ENCODE measurements at places on chromosomes 6 and 20.

- peak; percentile 85 for DNase-seq
Measured at GRCh38 chr6:79421707-79422484, 115.3 kb downstream of the LCA5 start.

DNA sequence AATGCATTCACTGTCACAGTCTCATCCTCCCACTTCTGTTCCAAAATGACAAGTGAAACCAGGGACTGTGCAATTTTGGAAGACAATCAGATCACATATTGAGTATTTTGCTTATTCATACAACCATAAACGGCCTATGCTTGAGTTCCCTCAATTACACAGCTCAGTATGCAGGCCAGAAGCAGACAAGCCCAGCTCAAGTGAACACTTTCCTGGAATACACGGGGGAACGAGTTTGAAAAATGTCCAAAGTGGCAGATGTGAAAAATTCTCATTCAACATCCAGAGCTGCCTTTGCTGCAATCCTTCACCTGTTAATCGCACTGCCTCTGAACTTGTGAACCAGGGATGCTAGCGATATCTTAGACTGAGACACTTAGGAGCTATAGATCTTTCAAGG lies 190.2 kb downstream of the COL9A1 start:
- DNase-seq, result no peak

- DNase-seq, result peak; percentile 91
Measured at GRCh38 chr6:27133281-27134227, 113.9 kb upstream of the PRSS16 start.

DNA sequence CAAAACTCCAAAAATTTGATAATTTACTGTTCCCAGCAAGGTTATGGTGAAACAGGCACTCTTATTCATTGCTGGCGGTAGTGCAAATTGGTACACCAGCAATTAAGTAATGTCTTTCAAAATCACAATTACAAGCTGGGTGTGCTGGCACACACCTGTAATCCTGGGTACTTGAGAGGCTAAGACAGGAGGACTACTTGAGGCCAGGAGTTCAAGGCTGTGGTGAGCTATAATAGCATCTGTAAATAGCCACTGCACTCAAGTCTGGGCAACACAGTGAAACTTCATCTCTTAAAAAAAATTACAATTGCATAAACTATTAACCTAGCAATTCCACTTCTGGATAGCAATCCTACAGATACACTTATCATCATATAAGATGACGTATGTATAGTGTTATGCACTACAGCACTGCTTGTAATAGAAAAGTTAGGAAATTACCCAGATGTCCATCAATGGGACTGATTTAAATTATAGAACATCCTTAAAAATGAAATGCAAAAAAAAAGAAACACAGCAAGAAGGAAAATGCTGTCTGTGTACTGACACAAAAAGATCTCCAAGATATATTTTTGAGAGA lies 31.4 kb downstream of the NCOA6 start:
- DNase-seq, result no peak

DNA sequence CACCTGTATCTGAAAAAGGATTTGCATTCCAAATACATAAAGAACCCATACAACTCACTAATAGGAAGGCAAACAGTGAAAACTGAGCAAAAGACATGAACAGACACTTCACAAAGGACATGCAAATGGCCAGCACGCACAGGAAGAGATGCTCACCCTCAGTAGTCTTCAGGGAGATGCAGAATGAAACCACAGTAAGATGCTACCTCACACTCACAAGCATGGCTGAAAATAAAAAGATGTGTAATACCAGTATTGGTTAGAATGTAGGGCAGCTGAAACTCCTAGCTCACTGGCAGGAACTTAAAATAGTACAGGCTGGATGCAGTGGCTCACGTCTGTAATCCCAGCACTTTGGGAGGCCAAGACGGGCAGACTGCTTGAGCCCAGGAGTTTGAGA lies 64.6 kb downstream of the SNX5 start:
- no peak for DNase-seq

- no peak for DNase-seq
Measured at GRCh38 chr6:28776269-28777146, 147.3 kb downstream of the TRIM27 start.

DNA sequence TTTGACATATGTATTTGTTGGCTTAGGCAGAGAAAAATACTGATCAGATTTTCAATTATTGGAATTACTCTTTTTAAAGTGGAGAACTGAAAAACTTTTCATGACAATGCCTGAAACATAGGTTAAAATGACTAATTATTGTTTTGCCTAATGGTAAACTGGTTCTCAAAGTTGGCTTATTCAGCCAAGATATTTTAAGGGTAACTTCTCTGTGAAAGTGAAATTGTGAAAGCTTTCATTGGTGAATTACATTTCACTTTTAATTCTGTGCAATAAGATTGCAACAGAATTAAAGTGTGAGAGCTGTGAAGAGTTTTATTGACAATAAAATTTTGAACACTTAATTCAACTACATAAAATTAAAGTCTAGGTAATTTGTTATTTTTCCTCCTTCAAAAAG lies 24.5 kb downstream of the KIAA0408 start:
- DNase-seq, result no peak

- DNase-seq, result no peak
Measured at GRCh38 chr20:2314759-2315439, 19.1 kb downstream of the TGM3 start.

DNA sequence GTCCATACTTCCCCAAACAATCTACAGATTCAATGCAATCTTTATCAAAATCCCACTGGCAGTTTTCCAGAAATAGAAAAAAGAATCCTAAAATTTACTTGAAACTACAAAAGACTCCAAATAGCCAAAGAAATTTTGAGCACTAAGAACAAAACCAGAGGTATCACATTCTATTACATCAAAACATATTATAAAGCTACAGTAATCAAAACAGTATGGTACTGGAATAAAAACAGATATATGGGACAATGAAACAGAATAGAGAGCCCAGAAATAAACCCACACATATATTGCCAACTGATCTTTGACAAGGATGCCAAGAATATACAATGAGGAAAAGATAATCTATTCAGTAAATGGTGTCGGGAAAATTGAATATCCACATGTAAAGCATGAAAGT lies 46.0 kb upstream of the FBXO30 start:
- DNase-seq, result no peak

GRCh38 chr20:39358052-39358451 lies 395.9 kb downstream of the DHX35 start:
- DNase-seq, result no peak

- DNase-seq, result no peak
Measured at GRCh38 chr6:5681480-5681879, 325.2 kb downstream of the NRN1 start.

- DNase-seq, result no peak
Measured at GRCh38 chr6:13370623-13371022, 42.3 kb upstream of the TBC1D7 start.

GRCh38 chr6:140566781-140567277 lies 1192.4 kb upstream of the CITED2 start:
- no peak for DNase-seq

DNA sequence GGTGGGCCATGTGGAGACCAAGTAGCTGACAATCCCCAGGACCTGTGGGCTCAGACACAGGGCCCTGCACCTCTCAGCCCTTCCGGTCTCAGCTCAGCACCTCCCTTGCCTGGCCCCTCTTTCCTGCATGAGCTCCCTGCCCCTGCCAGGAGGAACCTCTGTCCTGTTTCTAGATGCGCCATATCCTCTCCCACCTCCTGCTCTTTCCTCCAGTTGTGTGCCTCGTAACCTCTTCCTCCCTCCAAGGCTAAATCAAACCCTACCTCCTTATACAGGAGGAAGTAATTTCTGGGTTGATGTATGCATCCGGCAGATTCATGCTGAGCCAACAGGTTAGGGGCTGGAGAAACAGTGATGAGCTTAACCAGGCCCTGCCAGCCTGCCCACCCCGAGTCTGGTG lies 30.9 kb downstream of the ITPR3 start:
- DNase-seq, result no peak

- no peak for DNase-seq
Measured at GRCh38 chr6:146946559-146946958, 257.7 kb upstream of the STXBP5 start.

GRCh38 chr6:130047088-130047995 lies 29.0 kb downstream of the L3MBTL3 start:
- DNase-seq, result no peak

GRCh38 chr6:121759370-121759769 lies 323.9 kb downstream of the GJA1 start:
- no peak for DNase-seq

- no peak for DNase-seq
Measured at GRCh38 chr6:138031417-138031816, 75.8 kb downstream of the PERP start.

- DNase-seq, result no peak
Measured at GRCh38 chr6:108798670-108799353, 49.4 kb upstream of the ARMC2 start.

- DNase-seq, result no peak
Measured at GRCh38 chr6:150567823-150568383, 31.8 kb upstream of the PLEKHG1 start.
